Kidney glomerular epithelial cell (primary cell): ENCODE measurements at places on chromosomes 7 and 10.
A peak's percentile ranks its signal among the peaks of the same experiment; 100 is the strongest.

- DNase-seq: peak; percentile 18
Observed at GRCh38 chr7:40219917-40220316, 85.1 kb downstream of the SUGCT start.

- no peak for DNase-seq
Observed at GRCh38 chr10:102918817-102919245, 737 bp downstream of the CNNM2 start.

DNA sequence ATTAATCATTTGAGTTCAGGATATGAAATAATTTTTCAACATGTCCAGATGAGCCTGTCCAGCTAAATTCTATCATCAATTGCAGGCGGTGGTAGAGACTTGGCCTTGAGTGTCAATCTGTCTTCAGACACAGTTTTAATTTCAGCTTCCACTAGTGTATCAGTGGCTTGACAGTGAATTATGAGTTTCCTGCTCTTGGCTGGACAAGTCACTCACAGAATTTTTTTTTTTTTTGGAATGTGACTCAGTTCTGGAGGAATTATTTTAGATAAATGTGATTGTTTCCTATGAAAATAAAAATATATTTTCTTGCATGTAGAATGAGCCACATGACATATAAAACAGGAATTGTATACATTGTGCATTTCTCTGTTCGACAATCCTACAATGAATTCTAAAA is 319.9 kb upstream of the AKR1E2 start:
- DNase-seq: no peak

- no peak for DNase-seq
Observed at GRCh38 chr7:21886396-21886795, 59.3 kb downstream of the CDCA7L start.

- DNase-seq: no peak
Observed at GRCh38 chr10:11655836-11656235, 44.4 kb upstream of the USP6NL start.

DNA sequence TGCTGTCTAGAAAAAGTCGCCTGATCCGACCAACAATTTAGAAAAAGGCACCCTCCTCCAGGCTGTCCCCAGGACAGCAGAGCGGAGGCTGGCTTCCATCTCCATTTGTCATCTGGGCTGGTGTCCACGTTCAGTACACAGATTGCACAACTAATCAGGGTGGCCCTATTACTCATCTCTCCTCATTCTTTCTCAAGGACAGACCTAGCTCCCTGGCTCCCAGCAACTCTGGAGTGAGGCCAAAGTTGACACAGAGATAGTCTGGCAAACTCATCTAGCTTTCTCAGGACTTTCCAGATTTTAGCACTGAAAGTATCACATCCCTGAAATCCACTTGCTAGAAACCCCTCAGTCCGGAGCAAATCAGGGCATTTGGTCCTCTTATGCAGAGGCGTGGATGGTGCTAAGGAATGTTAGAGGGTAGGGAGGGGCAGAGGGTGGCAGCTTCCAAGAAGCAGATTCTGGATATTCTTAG is 75.1 kb downstream of the DNAH11 start:
- DNase-seq: peak; percentile 16

GRCh38 chr10:106571192-106571946 is 593.1 kb downstream of the SORCS1 start:
- peak; percentile 40 for DNase-seq

DNA sequence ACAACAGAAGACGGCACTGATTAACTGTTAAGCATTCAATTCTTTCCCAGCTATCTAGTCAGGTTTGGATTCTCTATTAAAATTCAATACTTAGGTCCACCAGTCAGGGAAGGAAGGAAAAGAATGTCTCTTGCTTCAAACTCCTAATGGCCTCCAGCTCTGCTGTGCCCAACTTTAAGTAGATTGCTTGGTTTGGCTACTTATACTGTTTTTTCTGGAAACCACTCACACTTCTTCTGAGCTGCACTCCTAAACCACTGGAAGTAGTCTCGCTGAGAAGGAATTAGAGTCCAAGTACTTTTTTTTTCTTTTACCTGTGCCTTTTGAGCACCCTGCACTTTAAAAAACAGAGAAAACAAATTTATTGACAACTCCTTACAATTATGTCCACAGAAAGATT is 26.7 kb upstream of the COL1A2 start:
- DNase-seq: no peak

- no peak for DNase-seq
Observed at GRCh38 chr10:78829565-78829964, 239.2 kb upstream of the ZMIZ1 start.

GRCh38 chr7:101180130-101180755 is at the start of gene NAT16:
NAT16 (minus strand) TSS chr7:101180293; CDS start chr7:101174807, 5,486 bp downstream.
- no peak for DNase-seq

DNA sequence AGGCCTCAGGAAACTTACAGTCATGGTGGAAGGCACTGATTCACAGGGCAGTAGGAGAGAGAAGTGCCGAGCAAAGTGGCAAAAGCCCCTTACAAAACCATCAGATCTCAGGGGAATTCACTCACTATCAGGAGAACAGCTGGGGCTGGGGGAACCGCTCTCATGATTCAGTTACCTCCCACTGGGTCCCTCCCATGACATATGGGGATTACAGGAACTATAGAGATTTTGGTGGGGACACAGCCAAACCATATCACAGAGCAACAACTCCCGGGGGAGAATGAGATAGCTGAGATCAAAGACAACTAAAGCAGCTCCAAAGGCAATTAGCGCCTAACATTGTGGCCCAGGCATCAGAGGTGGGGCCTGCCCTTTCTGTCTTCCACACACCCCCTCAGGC is 85.4 kb upstream of the VOPP1 start:
- no peak for DNase-seq

GRCh38 chr10:69045441-69046300 is 42.2 kb upstream of the SRGN start:
- no peak for DNase-seq

- no peak for DNase-seq
Observed at GRCh38 chr7:108007762-108008161, 4.8 kb upstream of the LAMB1 start.

GRCh38 chr10:91162050-91162494 is 58.4 kb upstream of the PCGF5 start:
- DNase-seq: no peak
